ENCODE measurements at places on chromosomes 12 and 14. TPM values are rescaled to one million over a fixed set of nuclear protein-coding genes. Genes with fewer than 3 reads are reported as not detected.

Gene CFAP54
- polyA plus RNA-seq = not detected

Gene TMEM63C
- polyA plus RNA-seq = not detected

Gene RDH5
- polyA plus RNA-seq = 1.2 TPM

Gene PKP2
- 2.2 TPM for polyA plus RNA-seq

All from K562 (cell line).